ENCODE measurements at places on chromosomes 16 and 17.

GRCh38 chr17:6135236-6135635 is 65.1 kb downstream of the WSCD1 start:
- DNase-seq: no peak

DNA sequence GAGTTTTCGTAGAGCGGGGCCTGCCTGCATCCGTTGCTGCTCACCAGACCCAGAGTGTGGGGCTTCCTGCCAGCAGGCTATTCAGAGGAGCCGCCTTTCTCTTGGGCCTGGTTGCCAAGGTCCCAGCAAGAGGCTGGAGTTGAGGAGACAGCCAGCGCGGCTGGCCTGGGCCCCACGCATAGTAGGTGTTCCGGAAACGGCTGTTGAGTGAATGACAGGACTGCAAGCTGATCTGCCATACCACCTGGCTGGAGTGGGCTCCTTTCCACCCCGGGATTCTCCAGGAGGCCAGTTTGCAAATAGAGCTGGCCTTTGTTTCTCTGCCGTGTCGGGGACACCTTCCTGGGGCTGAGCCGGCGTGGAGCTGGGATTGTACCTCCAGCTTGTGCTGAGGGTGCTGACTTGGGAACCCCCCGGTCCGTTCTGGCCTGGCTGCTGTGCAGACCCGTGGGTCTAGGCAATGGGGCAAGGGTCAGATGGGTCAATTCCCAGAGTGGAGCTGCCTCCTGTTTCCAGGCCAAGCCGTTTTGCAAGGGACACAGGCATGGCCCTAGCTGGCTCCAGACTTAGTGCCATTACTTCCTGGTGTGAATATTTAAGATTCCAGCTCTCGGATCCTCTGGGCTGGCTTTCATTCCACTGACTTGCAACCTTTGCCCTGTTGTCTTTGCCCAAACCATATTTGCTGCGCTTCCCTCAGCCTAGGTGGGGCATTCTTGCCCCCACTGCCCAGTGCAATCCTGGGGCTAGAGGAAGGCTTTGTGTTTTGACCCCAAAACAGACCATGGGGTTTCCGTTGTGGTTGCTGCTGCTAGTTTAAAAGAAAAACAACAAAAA is 68.8 kb downstream of the CMIP start:
- no peak for DNase-seq

GRCh38 chr16:64077242-64077641 is 1044.6 kb downstream of the CDH11 start:
- no peak for DNase-seq

DNA sequence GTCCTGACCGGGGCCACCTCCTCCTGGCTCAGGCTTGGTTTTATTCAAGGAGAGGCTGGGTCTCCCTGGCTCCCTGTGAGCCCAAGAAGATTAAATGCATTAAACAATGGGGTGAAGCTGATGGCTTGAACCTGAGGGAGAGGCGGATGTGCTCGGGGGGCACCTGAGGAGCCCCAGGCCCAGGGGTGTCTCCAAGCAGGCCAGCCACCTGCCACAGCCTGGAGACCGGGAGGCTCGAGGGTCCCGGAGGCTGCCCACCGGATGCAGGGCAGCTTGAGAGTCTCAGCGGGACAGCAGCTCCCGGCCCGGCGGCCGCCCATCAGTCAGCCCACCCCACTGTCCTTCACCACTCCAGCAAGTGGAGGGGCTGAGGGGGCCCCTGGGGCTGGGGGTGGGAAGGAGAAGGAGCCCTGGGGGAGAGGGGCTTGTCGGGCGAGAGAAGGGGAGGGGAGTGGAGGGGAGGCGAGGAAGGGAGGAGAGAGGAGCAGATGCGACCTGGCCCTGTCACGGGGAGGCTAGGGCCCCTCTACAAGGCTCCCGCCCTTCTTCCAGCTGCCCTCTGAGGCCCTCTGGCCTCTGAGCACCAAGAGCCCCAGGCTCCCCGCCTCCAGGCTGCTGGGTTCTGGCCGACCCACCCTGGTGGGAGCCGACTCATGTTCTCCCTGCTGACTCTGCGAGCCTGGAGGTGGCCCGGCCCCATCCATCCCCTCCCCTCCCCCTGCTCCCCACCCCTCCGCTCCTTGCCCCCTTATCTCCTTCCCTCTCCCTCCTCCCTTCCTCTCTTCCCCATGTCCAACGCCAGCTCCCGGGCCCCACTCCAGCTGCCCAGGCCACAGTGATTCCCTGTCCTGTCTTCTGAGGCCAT is 13.2 kb downstream of the CD7 start:
- DNase-seq: no peak

DNA sequence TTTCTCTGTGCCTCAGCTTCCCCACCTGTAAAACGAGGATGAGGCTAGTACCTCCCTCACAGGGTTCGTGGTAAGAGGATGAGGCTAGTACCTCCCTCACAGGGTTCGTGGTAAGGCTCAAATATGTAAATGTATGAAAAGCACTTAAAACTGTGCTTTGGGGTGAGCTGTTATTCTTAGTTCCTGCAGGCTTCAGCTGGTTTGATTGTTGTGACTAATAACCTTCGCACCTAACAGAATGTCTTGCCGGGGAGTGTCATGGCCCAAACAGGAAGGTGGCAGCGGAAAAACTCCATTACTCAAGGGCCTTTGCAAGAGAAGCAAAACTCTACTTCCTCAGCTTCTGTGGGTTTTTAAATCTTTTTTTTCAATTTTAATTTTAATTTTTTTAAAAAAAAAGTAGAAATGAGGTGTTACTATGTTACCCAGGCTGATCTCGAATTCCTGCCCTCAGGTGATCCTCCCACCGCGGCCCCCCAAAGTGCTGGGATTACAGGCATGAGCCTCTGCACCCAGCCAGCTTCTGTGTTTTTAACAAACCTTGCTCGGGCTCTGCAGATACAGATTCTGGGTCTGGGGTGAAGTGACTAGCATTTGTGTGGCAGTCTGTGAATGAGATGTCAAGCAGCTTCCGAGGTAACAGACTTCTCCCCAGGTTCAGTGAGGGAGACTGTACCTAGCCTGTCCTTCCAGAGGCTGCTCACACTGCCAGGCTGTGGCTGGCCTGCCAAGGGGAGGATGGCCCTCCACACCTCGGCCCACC is 103.0 kb downstream of the RAB11FIP4 start:
- no peak for DNase-seq

- DNase-seq: no peak
These were observed 57.5 kb downstream of the CYB5B start for GRCh38 chr16:69481901-69482341.

DNA sequence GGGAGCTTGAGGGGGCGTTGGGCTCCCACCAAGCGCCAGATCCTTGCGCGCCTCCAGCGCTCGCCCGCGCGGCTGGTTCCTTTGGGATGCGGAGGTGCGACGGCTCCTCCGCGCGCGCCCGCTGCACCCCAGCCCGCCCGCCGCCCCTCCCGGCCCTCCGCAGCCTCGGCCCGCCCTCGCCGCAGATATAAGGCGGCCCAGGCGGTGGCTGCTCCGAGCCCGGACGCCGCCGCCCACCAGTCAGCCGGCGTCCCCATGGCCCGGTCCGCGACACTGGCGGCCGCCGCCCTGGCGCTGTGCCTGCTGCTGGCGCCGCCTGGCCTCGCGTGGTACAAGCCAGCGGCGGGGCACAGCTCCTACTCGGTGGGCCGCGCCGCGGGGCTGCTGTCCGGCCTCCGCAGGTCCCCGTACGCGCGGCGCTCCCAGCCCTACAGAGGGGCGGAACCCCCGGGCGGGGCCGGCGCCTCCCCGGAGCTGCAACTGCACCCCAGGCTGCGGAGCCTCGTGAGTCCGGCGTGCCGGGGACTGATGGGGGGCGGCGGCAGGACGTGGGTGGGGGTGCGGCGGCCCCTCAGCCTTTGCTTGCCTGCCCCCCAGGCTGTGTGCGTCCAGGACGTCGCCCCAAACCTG is at the start of gene NPB:
TSS of gene NPB (plus strand) at position 216 of the 630 bp plus-strand sequence. CDS start at position 256, 40 bp downstream.
- no peak for DNase-seq

GRCh38 chr17:39151943-39152818 is 744 bp upstream of the PLXDC1 start:
- DNase-seq: no peak

GRCh38 chr16:12871784-12872183 is 29.6 kb upstream of the SHISA9 start:
- no peak for DNase-seq

- DNase-seq: no peak
These were observed 7.5 kb downstream of the EIF1 start for GRCh38 chr17:41695954-41696757.

GRCh38 chr17:77373299-77374169 is 232.8 kb downstream of the SEC14L1 start:
- DNase-seq: no peak

GRCh38 chr16:53453928-53454327 is 19.7 kb downstream of the RBL2 start:
- no peak for DNase-seq

GRCh38 chr17:80894439-80894721 is 97.3 kb upstream of the CHMP6 start:
- no peak for DNase-seq

GRCh38 chr17:15048933-15049794 is 216.0 kb downstream of the PMP22 start:
- no peak for DNase-seq

DNA sequence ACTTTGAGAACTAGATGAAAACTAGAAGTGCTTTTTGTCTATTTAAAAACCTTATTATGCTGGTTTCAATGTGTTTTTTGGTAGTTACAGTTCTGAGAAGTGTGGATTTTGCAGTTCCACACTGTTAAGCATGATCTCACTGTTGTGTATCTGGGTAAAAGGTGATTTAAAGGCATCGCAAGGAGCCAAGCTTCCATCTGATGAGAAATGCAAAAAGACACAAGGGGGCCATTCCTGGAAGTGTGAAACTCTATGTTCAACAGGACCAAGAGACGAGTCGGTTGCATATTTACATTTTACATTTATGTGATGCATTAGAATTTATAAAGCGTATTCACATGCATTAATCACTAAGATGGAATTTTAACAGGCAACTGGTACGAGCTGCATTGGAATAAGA is 490.8 kb downstream of the NPIPA7 start:
- DNase-seq: no peak

- DNase-seq: no peak
These were observed 136.4 kb upstream of the TMEM97 start for GRCh38 chr17:28182559-28182958.

DNA sequence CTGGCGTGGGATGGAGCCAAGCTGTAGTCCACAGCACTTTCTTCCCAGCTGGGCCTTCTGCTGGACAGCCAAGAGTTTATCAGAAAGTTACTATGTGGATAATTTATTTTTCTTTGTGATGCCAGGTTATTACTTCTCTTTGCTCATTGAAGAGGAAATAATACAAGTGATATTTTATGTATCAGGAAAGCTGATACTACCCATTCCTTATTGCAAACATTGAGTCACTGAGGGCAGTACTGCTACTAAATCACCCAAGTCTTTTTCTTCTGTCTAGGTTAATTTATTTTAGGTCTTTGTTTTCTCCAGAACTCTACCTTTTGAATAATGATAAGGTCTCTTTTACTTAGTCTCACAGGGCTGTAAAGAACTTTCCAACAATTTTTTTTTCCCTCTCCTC is 8.3 kb downstream of the NUP93 start:
- no peak for DNase-seq

GRCh38 chr17:8332688-8333087 is 7.0 kb upstream of the ODF4 start:
- no peak for DNase-seq

DNA sequence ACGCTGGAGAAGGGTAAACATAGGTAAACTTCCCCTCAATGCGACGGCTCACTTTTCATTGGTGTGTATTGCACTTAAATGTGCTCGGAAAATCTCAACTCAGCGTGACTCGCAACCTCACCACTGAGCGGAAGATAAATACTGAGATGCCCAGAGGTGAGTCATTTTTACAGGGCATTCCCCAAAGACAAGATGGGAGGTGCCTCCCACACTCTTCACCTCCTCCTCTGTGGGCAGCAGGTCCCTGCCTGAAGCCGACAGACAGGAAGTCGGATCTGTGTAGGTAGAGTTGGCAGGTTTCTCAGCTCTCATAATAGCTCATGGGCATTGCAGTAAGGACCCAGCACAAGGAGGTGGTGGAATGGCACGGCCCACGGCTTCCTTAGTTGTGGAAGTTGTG is 274.6 kb upstream of the HSBP1 start:
- no peak for DNase-seq

DNA sequence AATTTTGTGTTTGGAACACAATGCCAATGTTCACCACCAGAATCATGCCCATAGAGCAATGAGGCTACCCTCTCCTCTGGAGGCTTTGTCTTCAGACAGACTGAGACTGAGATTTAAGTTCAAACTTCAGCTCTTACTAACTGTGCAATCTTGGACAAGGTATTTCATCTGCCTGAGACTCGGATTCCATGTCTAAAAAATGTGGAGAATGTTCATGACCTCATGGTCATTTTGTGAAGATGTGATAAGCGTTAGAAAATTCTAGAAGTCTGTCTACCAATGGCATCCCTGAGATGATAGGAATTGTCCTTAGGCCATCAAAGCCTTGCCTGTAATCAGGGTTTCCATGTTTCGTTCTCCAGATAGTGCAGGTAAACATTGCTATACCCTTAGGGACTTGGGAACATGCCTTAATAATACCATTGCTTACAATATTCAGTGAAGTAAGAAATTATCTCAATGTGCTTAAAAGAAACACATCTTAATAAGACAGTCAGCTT is 388.2 kb upstream of the MAF start:
- DNase-seq: no peak

GRCh38 chr17:81821603-81822311 is 11.3 kb downstream of the MCRIP1 start:
- DNase-seq: no peak

- DNase-seq: no peak
These were observed 34.9 kb upstream of the CACNG4 start for GRCh38 chr17:66929591-66929990.

DNA sequence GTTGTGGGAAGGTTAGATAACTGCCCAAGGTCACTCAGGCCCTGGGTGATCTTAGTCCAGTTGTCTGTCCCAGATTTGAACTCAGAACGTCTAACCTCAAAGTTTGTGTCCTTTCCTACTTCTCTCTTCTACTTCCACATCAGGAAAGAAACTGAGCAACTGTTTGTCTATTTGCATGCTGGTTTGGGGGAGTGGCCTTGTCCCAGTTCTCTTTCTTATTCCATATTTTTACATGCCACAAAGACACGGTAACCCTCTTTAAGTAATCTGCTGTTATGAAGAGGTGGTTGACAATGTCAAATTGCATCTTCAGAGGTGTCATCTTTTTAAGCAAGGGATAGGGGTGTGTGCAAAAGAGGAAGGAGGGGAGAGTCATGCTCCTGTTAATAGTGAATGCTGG is 432.5 kb downstream of the HS3ST3B1 start:
- DNase-seq: no peak

DNA sequence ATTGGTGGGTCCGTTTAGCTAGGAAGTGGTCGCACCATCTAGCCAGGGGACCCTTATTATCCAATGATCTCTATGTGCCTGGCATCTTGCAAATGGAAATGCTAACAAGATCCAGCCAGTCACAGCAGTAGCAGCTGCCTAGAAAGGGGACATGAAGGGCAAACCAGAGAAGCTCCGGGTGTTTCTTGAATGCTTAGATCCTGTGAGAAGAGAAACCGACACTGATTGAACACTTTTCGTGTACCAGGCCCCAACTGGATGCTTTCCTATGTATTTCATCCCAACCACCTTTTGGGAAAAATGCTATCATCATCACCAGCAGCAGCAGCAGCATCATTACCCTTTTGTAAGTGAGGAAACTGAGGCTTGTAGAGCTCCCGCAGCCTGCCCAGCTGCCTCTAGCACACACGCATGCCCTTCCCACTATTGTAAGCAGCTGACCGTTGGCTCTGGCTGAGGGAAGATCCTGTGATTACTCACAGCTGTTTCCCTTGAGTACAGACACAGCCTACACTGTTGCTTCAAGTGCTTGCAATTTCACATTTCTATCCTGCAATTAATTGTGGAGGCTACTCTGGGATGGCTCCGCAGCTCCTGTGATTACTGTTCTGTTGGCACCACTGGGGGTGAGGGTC is 180.7 kb upstream of the CACNG5 start:
- DNase-seq: no peak

GRCh38 chr16:85400305-85401205 is 212.6 kb upstream of the GSE1 start:
- DNase-seq: no peak
